ELR (cell line): ENCODE measurements at places on chromosomes 12 and 14.
A peak's percentile ranks its signal among the peaks of the same experiment; 100 is the strongest.

GRCh38 chr12:116385486-116386217 lies 108.2 kb upstream of the MED13L start:
- DNase-seq, result no peak

- DNase-seq, result peak; percentile 45
These were observed 33.1 kb downstream of the CMKLR1 start for GRCh38 chr12:108305991-108306501.

- DNase-seq, result no peak
These were observed 7.0 kb downstream of the CSRNP2 start for GRCh38 chr12:51076236-51076930.

- DNase-seq, result no peak
These were observed 153.2 kb upstream of the RBM19 start for GRCh38 chr12:114119316-114119715.

DNA sequence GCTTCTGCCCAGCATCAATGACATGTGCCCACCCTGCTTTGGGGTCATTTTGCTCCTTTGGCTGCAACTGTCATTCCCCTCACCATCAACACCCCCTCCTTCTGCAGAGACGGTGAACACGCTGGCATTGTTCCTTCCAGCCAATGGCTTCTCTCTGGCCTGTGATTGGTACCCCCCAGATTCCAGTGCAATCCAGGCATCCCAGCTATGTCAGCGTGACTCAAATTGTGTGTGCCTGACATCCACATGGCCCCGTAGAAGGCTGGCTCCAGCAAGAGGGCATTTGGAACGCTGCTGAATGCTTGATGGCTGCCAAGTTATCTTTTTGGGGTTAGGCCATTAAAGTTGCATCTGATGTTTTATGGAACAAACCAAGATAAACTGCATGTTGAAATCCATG lies 21.0 kb upstream of the CCND2 start:
- no peak for DNase-seq

GRCh38 chr12:10160617-10161385 lies 11.1 kb downstream of the OLR1 start:
- DNase-seq, result no peak

DNA sequence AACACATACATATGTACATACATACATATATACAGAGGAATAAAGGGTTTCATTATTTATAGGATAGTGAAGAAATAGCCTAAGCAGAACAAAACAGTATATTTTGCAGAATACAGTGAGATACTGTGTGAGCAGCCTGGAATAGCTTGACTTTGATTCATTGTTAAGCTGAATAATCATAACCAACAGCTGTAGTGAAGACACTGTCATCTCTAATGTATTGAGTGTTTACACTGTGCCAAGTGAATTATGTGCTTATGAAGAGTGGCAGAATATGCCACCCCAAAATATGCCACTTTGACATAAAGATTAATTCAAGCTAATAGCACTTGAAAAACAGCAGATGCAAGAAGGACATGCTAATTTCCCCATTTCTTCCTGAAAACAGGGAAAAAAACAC lies 48.2 kb upstream of the LRFN5 start:
- no peak for DNase-seq

- DNase-seq, result peak; percentile 92
These were observed 14.1 kb upstream of the TMEM119 start for GRCh38 chr12:108611884-108612415.

DNA sequence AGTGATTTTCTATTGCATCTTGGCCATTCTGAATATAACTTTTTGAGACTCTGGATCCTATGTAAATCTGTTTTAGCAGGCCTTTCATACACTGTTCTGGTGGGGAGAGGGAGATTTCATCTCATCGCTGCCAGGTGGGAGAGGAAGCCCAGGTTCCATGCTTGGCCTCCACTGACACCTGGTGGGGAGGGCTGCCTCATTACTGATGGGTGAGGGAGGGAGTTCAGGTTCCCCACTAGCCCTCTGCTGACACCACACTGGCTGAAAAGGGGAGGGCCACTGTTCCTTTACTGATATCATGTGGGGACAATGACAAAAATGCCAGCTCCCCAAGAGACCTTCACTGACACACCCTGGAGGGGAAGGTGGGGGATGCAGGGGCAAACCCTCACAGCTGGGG lies 2.4 kb upstream of the GALNT8 start:
- DNase-seq, result no peak

- DNase-seq, result no peak
These were observed 111.8 kb upstream of the DNM1L start for GRCh38 chr12:32567296-32567674.

DNA sequence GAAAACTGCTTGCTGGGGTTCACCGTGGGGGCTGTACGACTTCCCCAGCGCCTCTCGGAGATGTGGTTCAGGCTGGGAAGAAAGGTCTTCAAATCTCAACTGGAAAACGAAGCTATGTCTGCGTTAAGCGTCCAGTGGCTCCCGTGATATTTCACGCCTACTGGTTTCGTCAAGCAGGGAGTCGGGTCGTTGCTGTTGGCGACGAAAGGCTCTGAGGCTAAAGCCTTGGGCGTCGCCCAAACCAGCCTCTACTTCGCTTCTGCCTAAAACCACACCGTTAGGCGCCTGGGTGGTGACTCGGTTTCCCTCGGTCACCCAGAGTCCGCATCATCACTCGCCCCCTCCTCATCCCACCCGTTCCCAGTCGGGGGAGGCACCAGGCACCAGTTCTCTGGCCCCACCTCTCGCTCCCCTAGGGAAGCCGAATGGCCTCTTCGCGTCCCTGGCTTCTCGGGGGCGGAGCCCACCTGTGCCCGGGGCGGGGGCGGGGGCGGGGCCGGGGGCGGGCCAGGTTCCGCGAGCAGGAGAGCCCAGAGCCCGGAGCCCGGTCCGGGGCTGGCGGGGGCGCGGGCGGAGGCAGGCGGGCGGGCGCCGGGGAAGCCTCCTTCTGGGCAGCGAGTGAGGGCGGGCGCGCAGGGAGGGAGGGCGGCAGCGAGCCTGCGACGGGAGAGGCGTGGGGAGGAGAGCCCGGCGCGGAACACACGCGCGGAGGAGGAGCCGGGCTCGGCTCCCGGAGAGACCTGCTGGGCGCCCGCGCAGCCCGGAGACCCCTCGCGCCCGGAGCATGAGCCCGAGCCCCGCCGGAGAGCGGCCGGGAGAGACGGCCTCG lies at the start of gene B4GALNT3:
Gene B4GALNT3 (plus strand): TSS at position 510 of the 829 bp plus-strand sequence. CDS start 438 bp downstream, outside the sequence.
- no peak for DNase-seq

DNA sequence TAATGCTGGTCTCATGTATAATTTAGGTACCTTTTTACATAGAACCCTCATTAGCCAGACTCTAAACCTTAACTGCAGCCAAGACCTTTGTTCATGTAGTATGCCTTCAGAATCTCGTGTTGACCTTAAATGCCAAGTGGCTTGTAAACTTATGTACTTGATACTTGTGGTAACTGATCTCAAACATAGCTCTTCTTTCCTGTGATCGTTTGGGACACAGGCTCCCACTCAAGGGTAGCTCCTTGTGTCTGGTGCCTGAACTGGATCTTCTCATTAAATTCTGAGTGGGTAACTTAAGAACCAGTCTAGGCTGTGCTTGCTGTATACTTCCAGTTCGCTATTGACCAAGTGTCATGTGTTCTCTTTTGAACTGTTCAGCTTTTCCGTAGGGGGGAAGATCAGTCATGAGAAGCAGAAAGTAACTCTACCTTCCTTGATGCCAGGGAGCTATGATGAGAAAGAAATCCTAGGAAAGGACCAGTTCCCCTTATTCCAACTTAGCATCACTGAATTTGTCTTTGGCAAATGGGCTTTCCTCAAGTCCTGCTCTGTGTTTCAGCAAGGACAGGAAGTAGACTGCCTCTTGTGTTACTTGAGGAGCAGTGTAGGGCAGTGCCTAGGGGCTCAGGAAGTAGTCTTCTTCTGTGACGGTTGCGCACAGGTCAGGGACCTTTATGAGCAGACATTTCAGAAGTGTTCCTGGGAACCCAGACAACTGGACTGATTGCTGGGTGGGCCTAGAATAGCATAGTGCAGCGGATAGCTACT lies 2.5 kb downstream of the LGALS3 start:
- DNase-seq, result peak; percentile 37

GRCh38 chr14:54211551-54212308 lies 185.1 kb upstream of the CDKN3 start:
- peak; percentile 90 for DNase-seq

GRCh38 chr12:8033153-8034044 lies 883 bp downstream of the FOXJ2 start:
- DNase-seq, result peak; percentile 67

GRCh38 chr14:30299915-30300314 lies 259.0 kb upstream of the G2E3 start:
- DNase-seq, result no peak

GRCh38 chr14:102210421-102211042 lies 70.8 kb downstream of the WDR20 start:
- no peak for DNase-seq

- peak; percentile 94 for DNase-seq
These were observed 42.7 kb upstream of the NID2 start for GRCh38 chr14:52111583-52111982.

DNA sequence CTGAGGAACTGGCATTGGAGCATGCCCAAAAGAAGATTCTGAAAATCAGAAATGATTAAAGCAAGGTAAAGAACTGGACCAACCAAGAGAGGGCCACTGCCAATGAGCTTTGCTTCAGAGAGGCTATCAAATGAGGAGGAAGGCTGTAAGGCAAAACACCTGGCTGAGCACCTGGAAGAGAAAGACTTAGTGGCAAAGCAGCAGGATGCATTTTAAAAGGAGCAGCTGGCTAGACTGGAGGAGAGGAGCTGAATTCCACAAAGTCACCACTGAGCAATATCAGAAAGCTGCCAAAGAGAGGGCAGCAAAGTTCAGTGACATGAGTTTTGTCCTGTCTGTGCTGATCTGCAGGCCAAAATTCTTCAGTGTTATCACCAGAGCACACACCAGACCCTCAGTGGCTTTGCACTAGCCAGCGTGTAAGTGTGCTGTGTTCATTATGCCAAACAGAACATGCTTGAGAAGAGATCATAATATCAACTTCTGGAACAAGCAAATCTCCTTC lies 338.7 kb downstream of the TRHDE start:
- DNase-seq, result no peak

- peak; percentile 83 for DNase-seq
These were observed 15.8 kb downstream of the CD9 start for GRCh38 chr12:6215932-6216494.

DNA sequence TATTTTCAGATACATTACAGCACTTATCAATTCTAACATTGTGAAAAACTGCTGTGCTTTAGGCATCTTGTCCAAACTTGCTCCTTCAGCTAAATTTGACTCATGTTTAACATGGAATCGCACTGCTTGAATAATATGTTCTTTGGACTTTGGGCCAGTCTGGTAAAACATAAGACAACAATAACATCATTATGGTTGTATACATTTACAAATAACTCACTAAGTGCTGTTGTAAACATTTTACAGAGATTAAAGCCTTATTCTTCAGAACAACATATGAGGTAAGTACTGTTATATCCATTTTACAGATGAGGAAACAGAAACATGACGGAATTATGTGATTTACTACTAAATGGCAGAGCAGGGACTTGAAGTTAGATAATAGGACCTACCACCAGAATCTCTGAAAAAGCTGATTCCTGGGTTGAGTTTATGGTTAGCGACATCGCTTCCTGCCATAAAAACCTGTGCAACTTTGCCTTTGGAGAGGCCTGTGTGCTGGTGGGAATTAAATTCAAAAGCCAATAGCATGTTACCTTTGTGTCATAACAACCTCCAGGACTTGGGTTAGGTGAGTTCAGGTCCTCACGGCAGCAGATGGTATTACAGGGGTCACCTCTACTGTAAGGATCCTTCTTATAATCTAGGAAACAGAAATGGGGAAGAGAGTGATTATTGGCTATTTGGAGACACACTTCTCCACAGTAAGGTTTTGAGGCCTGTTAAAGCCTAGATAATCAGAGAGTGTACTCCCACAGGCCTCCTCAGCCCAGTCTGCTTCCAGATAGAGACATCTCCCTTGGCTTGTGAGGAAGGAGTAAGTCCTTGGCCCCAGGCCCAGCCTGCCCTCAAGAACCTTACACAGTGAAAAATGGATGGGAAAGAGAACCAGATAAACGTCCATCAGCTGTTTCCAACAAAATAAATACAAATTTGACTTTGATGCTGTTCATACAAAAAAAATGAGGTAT lies 61.8 kb downstream of the PLBD1 start:
- DNase-seq, result no peak
